ENCODE measurements at places on chromosomes 1 and 21.

DNA sequence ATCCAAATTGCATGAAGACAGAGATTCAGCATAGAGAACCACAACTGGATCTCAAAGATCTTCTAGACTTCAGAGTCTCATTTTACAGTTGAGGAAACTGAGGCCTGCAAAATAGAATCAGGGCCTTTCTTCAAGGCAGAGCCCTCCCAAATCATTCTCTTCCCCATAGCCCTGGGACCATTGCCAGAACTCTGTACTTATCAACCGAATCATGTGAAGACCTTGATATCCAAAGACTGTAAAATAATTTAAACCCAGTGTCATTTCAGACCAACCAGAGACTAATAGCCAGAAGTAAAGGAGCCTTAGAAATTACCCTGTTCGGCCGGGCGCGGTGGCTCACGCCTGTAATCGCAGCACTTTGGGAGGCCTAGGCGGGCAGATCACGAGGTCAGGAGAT, 90.1 kb downstream of the DTL start:
- DNase-seq = no peak

DNA sequence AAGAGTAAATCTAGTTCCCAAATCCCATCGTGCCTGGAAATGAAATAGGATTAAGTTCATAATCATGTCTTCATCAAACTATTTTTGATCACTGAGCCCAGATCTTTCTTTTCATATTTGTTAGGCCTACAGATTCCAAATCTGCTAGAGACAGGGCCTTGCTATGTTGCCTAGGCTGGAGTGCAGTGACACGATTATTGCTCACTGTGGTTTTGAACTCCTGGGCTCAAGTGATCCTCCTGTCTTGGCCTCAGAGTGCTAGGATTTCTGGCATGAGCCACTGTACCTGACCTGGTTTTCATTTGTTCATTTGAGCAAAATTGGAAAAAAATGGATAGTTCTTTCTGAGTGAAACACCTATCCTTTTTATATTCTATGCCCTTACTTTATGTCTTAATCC, 28.0 kb upstream of the DIPK1A start:
- DNase-seq = no peak

DNA sequence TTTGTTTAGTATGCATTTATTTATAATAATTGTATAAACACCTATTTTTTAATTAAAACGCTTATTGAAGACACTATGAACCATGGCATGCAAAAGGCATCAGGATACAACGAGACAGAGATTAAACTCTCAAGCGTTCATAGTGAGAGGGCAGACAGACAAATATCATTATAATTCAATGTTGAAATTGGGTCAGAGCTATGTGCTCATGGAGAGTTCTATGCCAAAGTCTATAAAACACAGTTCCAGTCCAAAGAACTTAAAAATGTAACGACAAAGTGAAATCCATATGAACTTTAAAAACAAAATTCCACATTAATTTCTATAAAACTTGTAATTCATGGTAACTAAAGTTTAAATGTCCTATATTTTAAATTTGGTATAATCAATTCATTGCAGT, 724.0 kb downstream of the LTN1 start:
- no peak for DNase-seq

- no peak for DNase-seq
These were observed 40.4 kb upstream of the GRHL3 start for GRCh38 chr1:24278726-24279125.

GRCh38 chr1:87224201-87224600, 104.5 kb upstream of the LMO4 start:
- no peak for DNase-seq
